ENCODE measurements at places on chromosomes 13 and 19.

GRCh38 chr13:51612867-51613266, 28.6 kb downstream of the WDFY2 start:
- DNase-seq, result no peak

- no peak for DNase-seq
These were observed 175.6 kb upstream of the SLITRK6 start for GRCh38 chr13:85974608-85975366.

DNA sequence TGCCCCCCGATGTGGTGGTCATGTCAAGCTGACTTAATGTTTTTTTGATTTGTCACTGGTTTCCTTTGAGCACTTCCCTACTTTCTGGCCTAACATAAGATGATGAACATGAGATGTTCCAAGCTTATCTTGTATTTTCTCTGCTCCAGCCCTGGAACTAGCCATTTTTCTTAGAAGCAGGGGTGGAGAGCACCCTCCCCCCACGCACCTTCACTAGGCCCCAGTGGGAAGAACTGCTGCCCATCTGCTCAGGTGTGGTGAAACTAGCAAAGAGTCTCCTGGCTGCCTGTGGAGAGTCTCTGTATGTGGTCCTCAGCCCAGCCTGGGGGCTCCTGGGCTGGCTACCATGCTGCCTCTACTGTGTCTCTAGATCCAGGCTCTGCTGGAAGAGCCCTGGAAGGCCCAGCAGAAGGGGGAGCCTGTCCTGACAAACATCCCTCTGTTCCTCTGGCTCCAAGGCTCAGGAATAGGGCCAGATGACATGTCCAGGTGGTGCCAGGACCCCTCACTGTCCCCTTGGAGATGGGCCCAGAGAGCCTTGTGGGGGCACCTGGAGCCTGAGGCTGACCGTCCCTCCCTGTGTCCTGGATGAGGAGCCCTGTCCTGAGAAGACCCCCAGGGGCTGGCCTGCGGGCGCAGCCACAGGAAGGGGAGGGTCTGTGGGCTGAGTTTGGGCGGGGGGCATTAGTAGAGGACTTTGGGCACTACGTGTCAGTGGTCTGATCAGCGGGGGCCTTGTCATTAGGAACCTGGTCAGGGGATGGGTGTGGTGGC, 4.8 kb upstream of the ZNF14 start:
- no peak for DNase-seq

DNA sequence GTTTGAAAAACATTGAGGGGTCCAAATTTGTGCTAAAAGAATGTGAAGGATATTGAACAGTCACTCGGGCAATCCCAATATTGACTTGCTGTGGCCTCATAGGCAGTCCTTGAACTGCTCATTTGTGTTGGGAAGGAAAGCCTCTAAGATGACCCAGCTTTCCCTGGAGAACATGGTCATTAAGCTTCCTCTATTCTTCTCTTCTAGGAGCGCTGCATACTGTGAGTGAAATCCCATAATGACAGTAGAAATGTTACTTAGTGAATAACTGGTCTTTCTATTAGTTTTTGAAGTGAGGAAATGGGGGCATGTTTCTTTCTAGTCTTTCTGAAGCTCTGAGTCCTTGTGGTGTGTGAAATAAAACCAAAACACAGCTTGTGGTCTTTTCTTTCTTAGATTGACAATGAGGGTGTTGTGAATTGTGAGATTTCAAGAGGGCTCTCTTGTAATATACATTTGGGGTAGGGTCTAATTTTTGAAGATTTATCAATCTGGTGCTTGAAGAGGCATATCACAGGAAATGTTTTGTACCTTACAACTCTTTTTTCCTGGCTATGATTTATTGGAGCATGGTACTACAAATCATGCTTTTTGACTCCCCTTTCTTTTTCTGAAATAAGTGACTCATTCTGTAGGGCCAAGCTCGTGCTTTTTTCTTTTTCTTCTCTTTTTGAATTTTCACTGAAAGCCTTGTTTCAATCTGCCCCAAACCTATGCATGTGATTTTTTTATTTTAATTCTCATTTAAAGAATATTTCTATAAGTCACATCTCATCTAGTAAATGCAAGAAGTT, 250.8 kb downstream of the OXGR1 start:
- no peak for DNase-seq

- DNase-seq, result no peak
These were observed 9.6 kb downstream of the MLLT1 start for GRCh38 chr19:6270076-6270745.

DNA sequence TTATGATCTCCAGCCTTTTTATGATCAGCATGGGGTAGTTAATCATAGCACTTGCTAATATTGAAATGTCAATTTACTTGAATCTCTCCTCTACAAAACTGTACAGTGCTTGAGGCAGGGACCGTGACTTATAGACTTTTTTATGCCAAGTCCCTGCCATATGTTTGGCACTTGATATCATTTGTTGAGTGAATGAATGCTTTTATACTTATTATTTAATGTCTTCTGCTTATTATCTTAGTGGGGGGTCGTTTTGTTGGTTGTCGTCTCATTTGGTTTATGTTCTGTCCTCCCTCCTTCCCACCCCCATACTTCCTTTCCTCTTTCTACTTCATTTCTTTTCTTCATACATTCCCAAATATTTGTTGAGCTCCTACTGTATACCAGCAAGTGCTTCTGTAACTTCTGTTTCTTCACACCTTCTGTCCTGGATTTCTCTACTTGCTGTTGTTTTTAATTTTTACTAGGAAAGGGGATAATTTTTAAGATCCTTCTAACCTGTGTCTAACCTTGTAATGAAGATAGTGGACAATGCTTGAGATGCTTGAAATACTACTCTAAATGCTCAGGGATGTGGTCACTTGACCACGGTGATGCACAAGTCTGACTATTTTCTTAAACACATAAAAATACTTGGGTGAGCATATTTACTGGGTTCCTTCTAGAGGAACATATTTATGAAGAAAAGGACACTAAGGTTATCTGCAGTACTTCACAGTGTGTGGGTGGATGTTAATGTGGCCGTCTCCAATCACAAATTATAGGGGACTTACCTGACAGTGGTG, 223.8 kb downstream of the TDRD3 start:
- no peak for DNase-seq

GRCh38 chr13:30841154-30841553, 64.9 kb upstream of the MEDAG start:
- no peak for DNase-seq

Measured in CD4-positive, alpha-beta T cell treated with Interferon gamma for 1 hour (primary cell).